Stimulated activated CD8-positive, alpha-beta memory T cell treated with anti-CD3 and anti-CD28 coated beads, Interleukin-7, amount 100 ng/mL, for 24 hours (primary cell): ENCODE measurements at places on chromosomes 2 and 18.

- DNase-seq, result no peak
These were observed 313.7 kb downstream of the SATB2 start for GRCh38 chr2:199144036-199144435.

- DNase-seq, result no peak
These were observed 72.3 kb downstream of the ASXL2 start for GRCh38 chr2:25805987-25806386.

- no peak for DNase-seq
These were observed 54.3 kb downstream of the ST3GAL5 start for GRCh38 chr2:85834466-85834865.

DNA sequence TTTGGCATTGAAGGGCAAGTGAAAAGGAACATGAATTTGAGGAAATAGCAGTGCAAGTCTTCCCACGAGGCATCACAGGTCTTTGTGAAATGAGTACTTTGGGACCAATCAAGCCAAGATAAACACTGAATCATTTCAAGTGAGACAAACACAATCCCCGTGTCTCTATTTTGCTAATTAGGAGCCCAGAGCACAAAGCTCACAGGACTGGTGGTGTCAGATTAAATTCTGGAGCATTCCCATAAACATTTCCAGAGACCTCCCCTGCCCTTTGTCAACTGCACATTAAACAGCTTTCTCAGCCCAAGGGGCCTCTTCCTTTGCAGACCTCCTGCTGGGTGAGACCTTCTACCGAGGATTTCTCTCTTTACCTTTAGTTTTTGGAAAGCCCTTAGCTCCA is 50.7 kb downstream of the DAPL1 start:
- DNase-seq, result no peak

GRCh38 chr2:205738117-205738968 is 56.0 kb downstream of the NRP2 start:
- DNase-seq, result no peak

- DNase-seq, result no peak
These were observed 78.8 kb downstream of the MYL12B start for GRCh38 chr18:3340682-3341097.

- DNase-seq, result no peak
These were observed 58.6 kb downstream of the LRP2 start for GRCh38 chr2:169303579-169304305.

DNA sequence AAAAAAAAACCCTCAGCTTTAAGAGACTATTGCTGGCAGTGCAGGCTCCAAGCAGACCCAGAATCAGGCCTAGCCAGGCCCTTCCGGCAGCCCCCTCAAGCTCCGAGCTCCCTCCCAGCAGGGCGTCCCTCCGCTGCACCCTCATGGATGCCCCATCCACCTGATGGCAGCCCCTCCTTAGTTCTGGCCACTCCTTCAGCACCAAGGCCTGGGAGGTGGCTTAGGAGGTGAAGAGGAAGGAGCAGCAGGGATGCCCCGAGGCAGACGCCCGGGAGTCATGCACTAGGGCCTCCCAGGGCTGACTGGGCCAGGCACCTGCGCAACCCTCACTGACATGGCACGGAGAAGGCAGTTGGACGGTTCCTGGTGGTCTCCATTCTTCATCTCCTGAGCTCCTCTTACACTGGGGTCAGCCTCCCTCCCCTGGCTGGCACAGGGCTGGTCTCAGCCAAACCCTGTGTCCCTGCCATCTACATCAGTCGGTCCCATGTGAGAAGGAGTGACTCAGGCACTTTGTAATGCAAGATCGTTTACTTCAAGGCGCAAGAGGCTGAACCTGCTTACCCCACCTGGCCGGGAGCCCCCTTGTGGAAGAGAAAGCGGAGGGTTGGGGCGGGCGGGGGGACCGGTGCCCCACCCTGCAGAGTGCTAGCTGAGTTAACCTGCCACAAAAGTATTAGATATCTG is 53.5 kb upstream of the ID2 start:
- DNase-seq, result no peak
